ENCODE measurements at places on chromosomes 11 and 22.

- no peak for DNase-seq
Measured at GRCh38 chr11:117855912-117856651, 20.4 kb downstream of the FXYD6 start.

- DNase-seq, result no peak
Measured at GRCh38 chr11:29352273-29352795, 664.5 kb downstream of the KCNA4 start.

DNA sequence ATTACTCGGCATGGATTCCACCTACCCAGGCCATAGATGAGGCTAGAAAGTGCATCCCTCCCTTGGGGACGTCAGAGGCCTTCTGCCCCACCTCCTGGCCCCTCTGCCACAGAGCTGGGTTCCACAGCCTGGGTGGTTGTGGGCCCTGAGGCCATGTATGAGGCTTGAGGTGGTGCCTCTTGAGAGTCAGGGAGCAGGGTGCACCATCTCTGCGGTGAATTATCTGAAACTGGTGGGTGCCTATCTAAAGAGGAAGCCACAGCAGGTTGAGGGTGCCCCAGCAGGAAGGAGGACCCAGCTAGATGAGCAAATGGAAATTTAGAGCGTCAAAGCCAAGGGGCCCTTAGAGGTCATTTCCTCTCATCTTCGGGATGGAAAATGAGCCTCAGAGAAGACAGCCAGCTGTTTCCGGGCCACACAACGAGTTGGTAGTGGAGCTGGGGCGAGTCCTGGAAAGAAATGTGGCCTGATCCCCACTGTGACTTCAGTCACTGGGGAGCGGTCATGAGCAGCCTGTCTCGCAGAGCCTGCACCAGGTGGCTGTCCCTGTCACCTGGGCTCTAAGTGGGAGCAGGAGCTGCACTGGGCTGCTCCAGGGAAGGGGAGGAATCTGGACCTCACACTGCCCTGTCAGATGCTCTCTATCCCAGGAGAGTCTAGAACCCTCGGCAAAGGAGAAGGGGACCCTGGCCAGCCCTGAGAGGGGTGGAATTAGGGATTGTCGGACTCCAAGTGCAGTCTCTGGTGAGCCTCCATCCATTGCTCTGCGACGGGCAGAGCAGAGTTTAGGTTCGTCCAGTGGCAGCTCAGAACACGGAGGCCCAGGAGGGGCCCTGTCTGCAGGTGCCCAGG, 7.3 kb downstream of the ADORA2A start:
- DNase-seq, result peak; percentile 95

DNA sequence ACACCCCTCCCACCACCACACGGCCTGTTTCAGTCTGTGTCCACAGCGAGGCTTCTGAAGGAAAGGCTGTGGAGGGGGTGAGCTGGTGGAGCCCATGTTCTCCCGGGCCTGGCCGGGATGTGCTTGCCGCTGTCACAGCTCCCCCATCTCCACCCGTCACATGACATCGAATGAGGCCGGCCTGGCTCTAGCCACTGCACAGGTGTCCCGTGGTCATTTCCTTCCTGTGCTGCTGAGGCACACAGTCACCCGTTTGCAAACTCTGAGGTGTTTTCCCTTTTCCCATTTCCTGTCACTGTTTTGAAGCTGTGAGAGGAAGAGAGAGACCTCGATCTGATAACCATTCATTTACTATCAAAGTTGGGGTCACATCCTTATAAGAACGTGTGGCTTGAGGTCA, 55.7 kb upstream of the CLDN5 start:
- no peak for DNase-seq

DNA sequence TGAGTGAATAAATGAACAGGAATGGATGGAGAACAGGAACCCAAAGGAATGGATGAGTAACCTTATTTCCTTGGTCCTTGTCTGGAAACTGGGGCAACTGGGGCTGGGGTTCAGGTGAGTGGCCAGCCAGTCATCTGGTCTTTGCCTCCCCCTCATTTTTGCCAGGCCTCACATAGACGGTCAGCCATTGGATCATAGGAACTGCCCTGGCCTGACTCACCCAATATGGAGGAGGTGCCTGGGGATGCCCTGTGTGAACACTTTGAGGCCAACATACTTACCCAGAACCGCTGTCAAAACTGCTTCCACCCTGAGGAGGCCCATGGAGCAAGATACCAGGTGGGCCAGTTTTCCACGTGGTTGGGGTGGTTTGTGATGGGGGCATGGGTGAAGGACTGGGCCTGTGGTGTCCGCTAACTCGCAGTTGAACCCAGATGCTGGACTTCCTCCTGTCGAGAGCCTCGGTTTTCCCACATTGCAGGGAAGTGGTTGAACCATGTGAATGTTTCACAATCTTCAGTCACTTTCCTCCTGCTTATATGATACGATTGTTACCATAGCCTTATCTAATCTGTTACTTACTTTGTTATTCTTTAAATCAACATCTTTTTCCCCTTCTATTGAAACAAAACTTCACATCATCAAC, 4.4 kb downstream of the TRIOBP start:
- DNase-seq, result peak; percentile 76

- no peak for DNase-seq
Measured at GRCh38 chr22:44807232-44807631, 54.9 kb downstream of the ARHGAP8 start.

DNA sequence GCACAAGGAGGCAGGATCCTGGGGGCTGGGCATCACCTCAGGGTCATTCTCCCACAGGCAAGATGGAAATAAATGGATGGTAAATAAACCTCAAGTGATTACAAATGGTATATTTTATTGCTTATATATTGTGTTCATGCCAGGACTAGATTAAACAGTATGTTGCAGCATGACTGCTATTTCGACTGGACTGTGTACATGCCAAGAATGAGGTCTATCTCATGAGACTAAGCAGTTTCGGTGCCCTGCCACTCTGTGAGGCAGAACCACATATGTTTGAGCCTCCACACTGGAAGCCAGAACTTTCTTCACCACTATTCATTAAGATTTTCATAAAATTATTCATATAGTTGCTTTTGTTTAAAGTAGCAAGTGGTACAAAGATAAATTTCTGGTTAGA, 140.2 kb downstream of the DDX10 start:
- DNase-seq, result no peak

GRCh38 chr22:45997077-45997776, 20.3 kb upstream of the WNT7B start:
- DNase-seq, result peak; percentile 84

- DNase-seq, result no peak
Measured at GRCh38 chr22:23263651-23264555, 83.6 kb downstream of the BCR start.

GRCh38 chr11:1792461-1792860, 28.7 kb upstream of the CTSD start:
- no peak for DNase-seq

DNA sequence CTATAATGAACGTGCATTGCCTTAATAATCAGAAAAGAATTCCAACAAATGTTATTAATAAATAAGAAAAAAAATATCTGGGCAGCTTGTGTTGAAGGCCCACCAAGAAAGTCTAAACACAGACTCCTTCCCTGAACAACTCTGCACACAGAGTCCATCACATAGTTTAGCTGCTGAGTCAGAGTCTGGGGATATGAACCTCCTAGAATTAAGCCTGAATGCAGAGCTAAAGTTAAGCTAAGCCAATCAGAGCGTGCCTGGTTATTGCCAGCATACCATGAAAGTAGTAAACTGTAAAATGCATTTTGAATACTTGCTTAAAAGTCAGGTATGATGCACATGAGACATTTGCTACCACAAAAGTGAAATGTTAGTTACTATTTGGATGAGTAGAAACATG, 25.6 kb upstream of the TENM4 start:
- DNase-seq, result no peak

DNA sequence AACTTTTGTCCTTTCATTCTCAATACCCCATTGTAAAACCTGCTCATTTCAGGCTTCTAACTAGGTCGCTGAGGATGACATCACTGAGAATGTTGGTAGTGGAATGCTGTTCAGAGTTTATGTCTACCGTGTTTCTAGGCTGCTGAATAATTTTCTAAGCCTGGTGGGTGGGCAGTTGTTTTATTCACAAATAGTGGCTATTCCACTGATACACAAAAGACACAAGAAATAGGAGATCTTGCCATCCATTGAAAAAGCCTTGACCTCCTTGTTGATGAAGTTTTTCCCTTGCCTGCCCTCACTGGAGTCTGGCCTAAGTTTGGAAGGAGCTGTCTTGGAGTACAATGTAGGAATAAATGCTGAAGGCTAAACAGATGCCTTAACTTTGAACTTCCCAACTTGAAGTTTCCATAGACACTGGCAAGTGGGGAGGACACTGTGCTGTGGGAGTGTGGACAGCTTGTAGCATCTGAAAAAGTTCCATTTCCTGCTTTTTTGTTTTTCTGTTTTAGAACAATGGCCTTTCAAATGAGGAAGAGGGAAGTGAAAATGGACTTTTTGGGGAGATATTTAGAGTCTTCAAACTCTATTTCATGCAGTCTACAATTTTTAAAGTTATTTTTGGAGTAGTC, 59.2 kb downstream of the TRIM44 start:
- no peak for DNase-seq

DNA sequence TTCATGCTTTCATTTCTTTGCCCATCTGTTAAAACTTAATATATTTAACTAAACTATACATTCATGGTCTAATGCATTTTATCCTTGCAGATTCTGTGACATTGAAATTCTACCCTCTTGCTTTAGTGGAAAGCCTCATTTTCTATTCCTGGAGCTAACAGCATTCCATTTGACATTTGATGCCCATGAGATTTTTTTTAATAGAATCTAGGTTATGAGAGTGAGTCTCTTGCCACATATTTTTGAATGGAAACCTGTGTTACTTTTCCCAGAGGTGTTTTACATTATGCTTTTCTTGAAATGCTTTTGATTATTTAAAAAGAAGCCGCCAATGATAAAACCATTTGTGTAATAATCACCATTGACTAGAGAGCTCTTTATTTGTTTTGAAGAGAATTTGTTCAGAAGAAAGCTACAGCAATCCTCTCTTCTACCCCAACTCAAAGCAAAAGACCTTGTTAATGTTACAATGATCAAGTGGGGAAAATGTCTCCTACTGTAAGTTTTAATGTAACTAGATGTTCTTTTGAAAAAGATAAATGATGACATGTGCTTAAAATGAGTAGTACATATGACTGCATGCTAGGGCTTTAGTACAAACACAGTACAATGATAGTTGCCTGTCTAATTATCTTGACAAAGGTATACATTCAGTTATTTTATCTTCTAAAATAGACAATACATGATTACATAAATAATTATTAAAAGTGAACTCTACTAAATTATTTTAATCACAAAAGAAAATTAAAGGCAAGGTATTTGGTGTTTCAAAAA, 67.3 kb downstream of the GAS2 start:
- no peak for DNase-seq

DNA sequence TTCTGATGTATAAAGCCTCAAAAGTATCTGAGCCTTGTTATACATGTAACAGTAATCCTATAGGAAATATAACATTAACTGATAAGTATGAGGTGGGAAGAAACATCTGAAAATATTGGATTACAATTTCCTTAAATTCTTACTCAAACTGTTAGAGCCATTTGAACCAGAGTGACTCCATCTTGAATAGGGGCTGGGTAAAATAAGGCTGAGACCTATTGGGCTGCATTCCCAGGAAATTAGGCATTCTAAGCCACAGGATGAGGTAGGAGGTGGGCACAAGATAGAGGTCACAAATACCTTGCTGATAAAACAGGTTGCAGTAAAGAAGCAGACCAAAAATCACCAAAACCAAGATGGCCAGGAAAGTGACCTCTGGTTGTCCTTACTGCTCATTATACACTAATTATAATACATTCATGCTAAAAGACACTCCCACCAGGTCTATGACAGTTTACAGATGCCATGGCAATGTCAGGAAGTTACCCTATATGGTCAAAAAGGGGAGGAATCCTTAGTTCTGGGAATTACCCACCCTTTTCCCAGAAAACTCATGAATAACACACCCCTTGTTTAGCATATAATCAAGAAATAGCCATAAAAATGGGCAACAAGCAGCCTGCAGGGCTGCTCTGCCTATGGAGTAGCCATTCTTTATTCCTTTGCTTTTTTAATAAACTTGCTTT, 114.9 kb downstream of the PGR start:
- no peak for DNase-seq

- no peak for DNase-seq
Measured at GRCh38 chr11:17952487-17952886, 60.4 kb downstream of the SERGEF start.

DNA sequence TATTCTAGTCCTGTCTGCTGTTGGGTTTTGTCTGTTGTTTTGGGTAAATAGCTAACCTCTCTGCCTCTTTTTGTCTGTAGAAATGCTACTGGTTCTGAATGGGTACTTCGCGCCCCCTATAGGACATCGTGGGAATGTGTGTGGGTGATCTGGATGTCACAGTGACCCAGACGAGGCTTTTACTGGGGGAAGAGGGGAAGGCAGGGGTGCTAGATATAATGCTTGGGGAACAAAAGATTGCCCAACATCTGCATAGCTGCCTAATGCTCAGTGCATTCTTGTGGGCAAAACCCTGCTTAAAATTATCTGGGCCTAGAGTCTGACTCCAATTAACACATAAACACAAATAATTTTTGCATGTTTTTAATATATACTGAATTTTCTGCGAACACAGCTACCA, 57.7 kb downstream of the BMAL1 start:
- DNase-seq, result peak; percentile 80

- DNase-seq, result no peak
Measured at GRCh38 chr11:25211635-25212254, 714.9 kb downstream of the LUZP2 start.

DNA sequence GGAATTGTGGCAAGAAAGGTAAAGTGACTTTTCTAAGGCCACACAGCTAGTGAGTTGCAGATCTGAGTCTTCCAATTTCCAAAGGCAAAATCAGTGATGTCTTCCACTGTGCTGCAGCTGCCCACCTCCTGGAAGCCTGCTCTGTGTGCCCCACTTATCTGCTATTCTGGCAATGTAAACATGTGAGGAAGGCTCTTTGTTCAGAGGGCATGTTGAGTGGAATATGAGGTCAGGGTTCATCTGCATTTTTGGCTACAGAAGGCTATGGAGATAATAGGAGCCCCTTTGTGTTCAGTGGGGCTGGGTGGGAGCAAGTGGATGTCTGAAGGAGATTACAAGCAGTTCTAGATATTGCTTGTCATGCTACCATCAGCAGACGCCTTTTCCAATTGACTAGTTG, 396.2 kb downstream of the BUD13 start:
- DNase-seq, result no peak

All from AML-193 (cell line).